ENCODE measurements at places on chromosomes 2 and 18.

- DNase-seq: no peak
Observed at GRCh38 chr2:15867194-15868171, 72.9 kb upstream of the MYCN start.

- DNase-seq: no peak
Observed at GRCh38 chr2:119760237-119760955, 674 bp downstream of the PTPN4 start.

- DNase-seq: no peak
Observed at GRCh38 chr2:174931724-174932123, 73.5 kb downstream of the CHN1 start.

- DNase-seq: no peak
Observed at GRCh38 chr18:9321736-9322135, 12.8 kb upstream of the TWSG1 start.

GRCh38 chr2:47655563-47655880 is 127.4 kb upstream of the MSH6 start:
- no peak for DNase-seq

- DNase-seq: no peak
Observed at GRCh38 chr2:205730701-205731582, 48.6 kb downstream of the NRP2 start.

DNA sequence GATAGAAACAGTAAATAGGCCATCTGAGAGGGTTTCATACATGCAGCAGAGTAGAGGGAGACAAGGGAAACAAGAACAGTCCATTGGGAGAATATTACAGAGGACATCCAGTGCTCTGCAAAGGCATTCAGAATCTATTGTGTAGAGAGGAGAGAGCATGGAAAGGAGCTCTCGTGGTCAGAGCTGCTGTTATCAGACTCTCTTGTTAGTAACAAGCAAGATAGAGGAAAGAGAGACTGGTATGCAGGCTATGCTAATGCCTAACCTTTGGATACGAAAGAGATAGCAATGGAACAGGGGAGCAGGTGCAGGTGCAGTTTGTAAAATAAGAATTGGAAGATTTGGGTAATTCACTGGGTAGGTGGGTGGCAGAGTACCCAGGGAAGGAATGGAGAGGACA is 855.9 kb downstream of the CNTNAP5 start:
- DNase-seq: no peak

GRCh38 chr2:215915441-215915840 is 97.9 kb downstream of the MREG start:
- DNase-seq: no peak

- no peak for DNase-seq
Observed at GRCh38 chr2:110848519-110849030, 116.2 kb downstream of the ACOXL start.

- DNase-seq: no peak
Observed at GRCh38 chr2:88091943-88092342, 24.3 kb downstream of the SMYD1 start.

Data from amniotic stem cell (primary cell).